ENCODE measurements at places on chromosomes 1 and 21. TPM values are rescaled to one million over a fixed set of nuclear protein-coding genes. Genes with fewer than 3 reads are reported as not detected.

- no peak for DNase-seq
Measured at GRCh38 chr1:245512980-245513578, 358.3 kb downstream of the KIF26B start.

- no peak for DNase-seq
Measured at GRCh38 chr1:8112611-8113261, 86.6 kb upstream of the ERRFI1 start.

GRCh38 chr1:71307451-71307850 lies 226.6 kb upstream of the ZRANB2 start:
- no peak for DNase-seq

GRCh38 chr1:212915245-212916091 lies 34.9 kb upstream of the VASH2 start:
- DNase-seq: peak; percentile 38

DNA sequence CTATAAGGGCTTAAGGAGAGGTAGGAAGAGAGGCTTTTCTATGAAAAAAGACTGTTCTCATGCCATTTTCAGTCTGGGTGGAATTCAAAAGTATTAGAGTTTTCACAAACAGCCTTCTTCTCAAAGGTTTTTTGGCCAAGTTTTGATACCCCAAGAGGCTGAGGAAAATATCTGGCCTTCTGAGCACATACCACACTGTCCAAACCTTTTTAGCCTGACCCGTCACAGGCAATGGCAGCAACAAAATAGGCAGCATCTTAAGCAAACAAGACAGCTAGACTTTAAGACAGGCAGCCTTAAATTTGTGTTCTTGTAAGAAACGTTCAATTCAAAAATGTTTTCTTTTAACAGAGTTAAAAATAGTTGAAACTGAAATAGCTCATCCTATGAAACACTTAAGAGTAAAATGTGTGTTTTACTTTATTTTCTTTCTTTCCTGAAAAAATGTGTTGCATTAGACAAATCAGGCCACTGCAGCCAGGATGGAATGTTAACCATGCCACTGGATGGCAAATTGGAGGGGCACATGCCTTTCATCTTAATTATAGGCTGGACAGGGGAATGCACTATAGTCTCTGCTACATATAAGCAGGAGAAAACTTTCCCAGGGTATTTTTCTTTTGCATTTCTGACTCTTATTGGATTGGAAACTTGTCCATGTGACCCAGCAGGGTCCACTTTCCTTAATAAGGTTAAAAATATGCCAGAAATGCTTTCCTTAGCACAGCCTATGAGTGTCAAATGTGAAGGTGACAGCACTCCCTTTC lies 315.0 kb downstream of the TGFB2 start:
- no peak for DNase-seq

DNA sequence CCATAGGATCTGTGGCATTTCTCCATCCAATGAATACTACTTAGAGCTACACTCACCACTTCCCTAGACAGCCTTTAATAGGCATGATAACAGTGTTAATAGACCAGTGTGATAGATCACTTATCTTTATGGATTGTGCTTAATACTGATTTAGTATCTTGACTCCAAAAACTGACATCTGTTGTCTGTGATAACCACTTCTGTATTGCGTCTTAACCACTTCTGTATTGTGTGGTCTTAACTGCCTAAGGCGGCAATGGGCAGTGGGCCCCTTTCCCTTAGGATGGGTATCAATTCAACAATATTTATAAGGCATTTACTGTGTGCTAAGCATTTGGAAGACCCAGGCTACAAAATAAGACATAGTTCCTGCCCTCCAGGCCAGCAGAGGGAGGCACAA lies 32.0 kb upstream of the RCAN3 start:
- no peak for DNase-seq

GRCh38 chr1:161080441-161081405 lies 8.6 kb downstream of the NECTIN4 start:
- no peak for DNase-seq

DNA sequence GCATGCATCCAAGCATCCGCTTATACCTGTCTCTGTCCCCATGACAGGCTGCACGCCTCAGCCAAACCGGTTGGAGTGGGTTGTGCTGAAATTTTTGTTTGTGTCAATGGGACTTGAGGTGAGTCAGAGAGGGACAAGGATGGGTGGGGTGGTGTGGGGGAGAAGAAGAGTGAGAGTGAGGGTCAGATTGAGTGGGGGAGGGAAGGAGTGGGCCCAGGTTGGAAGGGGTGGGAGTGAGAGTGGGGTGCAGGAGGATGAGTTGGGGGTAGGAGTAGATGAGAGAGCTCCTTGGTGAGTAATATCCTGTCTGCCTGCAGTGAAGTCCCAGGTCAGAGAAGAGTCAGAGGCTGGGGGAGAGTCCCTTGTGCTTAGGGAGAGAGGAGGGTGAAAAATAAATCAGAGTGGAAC lies 3.3 kb upstream of the NECTIN4 start:
- no peak for DNase-seq

GRCh38 chr21:21547368-21547953 lies 549.3 kb downstream of the NCAM2 start:
- DNase-seq: no peak

DNA sequence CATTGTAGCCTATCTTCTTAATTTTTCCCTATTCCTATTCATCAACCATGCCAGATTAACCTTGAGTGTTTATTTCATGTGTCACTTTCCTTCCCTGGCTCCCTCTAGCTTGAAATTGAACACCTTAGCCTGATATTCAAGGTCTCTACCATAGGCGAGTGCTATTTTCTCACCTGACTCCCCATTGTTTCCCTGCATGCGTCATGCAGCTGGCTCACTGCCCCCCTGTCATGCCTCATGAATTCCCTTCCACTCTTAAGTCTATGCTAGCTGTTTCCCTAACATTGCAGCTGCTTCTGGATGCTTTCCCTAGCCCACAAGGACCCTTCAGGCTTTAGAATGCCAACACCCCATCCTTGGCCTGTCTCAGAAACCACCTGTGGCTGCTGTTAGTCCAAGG lies 56.7 kb upstream of the CD1D start:
- no peak for DNase-seq

DNA sequence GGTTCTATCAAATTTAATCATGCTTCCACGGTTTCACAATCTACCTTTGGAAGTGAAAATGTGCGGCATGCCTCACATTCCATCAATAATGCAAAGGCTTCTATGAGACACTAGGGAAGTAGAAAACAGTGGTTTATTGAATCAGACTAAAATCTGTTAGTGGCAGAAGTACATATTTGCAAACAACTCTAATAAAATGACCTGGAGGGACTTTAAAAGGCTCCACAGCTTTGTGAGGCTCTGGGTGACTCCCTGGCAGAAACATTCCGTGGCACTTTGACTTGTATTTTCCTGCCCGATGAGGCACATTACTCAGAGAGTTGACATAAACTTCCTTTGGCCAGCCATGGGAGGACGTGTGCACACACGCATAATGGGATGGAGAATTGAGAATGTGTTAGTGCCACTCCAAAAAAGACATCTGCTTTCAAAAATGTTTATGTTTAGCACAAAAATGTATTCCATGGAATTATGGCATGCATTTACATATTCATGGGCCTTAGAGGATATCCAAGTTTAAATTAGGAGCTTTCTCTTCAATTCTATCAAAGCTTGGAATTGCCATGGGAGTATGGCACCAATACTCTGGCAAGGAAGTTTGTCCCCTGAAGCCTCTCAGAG lies 60.0 kb upstream of the SSX2IP start:
- DNase-seq: no peak

- no peak for DNase-seq
Measured at GRCh38 chr1:90821152-90821787, 104.2 kb upstream of the BARHL2 start.

DNA sequence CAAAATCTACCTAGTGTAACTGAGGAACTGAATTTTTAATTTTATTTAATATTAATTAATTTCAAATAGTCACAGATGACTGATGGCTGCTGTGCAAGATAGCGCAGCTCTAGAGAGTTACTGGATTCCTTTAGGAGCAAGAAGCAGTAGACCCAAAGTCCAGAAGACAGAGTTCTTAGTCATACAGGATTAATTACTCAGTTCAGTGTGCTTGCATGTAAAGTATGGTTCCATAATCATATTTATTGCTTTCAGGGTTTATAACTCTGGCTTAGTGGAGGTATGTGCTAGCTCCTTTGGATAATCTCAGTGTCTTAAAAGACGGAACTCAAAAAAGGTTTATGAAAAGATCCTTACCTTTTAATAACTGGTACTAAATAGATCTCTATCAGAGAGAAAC lies 17.4 kb downstream of the CEPT1 start:
- DNase-seq: no peak

GRCh38 chr1:207670997-207671396 lies 26.1 kb downstream of the CR1L start:
- no peak for DNase-seq

DNA sequence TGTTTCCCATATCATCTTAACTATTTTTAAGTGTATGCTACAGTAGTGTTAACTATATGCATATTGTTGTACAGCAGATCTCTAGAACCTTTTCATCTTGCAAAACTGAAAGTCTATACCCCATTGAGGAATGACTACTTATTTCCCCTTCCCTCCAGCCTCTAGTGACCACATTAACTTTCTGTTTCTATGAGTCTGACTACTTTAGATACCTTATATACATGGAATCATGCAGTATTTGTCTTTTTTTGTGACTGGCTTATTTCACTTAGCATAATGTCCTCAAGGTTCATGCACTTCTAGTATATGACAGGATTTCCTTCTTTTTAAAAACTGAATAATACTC lies 96.5 kb upstream of the BTG3 start:
- no peak for DNase-seq

- no peak for DNase-seq
Measured at GRCh38 chr21:32477424-32477745, 64.9 kb downstream of the EVA1C start.

Gene KLHDC9
- 2.2 TPM for total RNA-seq

Gene TCHH
- total RNA-seq: 0.54 TPM

Gene ATP6V1G3
- total RNA-seq: 4.7 TPM

Gene RNF223
- 0.56 TPM for total RNA-seq

Gene ELOVL1
- 66.8 TPM for total RNA-seq

Gene CASZ1
- total RNA-seq: 10.4 TPM

Gene SPATA21
- total RNA-seq: not detected
